Mammary epithelial cell (primary cell): ENCODE measurements at places on chromosomes 6 and 20. TPM values are rescaled to one million over a fixed set of nuclear protein-coding genes. Genes with fewer than 3 reads are reported as not detected.

DNA sequence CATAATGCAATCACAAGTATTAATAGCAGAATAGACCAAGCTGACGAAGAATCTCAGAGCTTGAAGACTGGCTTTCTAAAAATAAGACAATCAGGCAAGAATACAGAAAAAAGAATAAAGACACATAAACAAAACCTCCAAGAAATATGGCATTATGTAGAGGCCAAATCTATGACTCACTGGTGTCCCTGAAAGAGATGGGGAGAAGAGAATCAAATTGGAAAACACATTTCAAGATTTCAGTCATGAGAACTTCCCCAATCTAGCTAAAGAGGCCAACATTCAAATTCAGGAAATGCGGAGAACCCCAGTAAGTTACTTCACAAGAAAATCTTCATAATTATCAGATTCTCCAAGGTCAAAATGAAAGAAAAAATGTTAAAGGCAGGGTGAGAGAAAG is 69.0 kb upstream of the PDE7B start:
- DNase-seq = no peak

DNA sequence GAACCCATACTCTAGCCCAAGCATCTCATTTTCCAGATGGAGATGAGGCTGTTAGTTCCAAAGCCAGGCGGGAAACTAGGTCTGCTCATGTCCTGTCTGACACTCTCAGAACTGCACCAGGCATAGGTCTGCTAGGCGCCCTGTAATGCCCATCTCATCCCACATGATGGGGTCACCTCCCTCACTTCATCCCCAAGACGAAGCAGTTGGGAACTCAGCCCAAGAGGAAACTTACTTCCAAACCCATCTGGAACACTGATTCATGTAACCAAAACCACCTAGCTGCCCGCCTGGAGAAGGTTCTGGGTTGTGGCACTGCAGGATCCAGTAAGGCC is 119.4 kb upstream of the PRND start:
- no peak for DNase-seq

GRCh38 chr20:32404017-32404416 is 45.9 kb downstream of the ASXL1 start:
- no peak for DNase-seq

- no peak for DNase-seq
These were observed 71.6 kb downstream of the KIF6 start for GRCh38 chr6:39653612-39654011.

GRCh38 chr20:54843865-54844264 is 368.5 kb downstream of the DOK5 start:
- no peak for DNase-seq

DNA sequence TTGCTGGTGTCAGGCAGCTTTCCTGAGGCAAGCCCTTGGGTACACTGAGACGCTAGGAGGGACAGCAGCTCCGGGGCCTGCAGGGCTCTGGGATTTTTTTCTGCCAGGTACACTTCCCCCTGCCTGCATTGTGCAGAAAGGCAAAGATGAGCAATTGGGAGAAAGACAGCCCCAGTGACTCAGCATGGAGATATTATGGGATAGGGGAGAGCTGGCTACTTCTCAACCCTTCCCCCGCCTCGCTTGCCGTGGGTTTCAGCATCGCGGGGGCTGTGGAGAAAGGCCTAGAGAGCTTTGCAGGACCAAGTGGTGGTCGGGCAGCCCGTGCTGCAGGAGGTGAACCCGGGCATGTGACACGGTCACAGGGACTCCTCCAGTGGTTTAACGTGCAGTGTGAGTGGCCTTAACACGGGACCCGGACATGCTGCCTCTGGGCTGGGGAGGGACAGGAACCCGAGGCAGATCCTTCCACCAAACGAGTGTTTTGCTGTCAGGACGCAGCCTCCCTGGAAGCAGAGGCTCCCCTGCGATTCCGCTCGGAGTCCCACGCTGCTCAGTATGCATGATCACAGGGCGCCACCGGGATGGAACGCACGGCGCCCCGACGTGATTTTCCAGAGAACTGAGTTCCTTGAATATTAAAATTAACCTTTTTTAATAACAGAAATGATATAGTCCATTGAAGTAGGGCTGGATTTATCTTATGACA is 139.9 kb downstream of the CDH4 start:
- peak; percentile 21 for DNase-seq

GRCh38 chr6:125267806-125268523 is 33.8 kb downstream of the HDDC2 start:
- DNase-seq = peak; percentile 63

The HMGCLL1 gene
- polyA plus RNA-seq = not detected

DNA sequence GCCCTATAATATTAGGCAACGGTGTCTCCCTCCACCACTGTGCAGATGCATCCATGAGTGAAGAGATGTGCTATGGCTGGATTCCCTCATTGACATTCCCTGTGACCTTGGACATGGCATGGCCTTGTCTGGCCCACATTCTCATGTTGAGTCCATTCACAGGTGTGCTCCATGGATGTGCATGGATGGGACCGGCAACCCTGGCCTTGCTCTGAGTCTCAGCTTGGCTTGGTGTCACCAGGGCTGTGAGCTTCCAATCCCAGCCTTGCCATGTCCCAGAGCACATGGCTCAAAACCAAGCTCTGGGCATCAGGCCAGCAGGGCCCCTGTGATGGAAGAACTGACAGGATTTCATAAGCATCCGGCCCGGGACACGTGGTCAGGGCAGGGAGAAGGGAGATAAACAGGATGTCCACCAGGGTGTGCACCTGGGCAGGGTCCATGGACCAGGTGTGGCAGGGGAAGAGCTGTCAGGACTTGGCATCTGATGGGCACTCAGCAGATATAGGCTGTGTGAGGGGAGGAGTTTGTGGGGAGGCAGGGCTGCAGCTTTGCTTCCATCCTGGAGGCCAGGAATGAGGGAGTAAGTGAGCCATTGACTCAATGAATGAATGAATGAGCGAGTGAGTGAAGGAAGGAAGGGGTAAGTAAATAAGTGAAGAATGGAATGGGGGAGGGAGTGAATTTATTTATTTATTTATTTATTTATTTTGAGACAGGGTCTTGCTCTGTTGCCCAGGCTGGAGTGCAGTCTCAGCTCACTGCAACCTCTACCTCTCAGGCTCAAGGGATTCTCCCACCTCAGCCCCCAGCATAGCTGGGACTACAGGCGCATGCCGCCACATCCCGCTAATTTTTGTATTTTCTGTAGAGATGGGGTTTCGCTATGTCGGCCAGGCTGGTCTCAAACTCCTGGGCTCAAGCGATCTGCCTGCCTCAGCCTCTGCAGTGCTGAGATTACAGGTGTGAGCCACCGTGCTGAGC is 15.7 kb downstream of the NRSN2 start:
- peak; percentile 95 for DNase-seq

DNA sequence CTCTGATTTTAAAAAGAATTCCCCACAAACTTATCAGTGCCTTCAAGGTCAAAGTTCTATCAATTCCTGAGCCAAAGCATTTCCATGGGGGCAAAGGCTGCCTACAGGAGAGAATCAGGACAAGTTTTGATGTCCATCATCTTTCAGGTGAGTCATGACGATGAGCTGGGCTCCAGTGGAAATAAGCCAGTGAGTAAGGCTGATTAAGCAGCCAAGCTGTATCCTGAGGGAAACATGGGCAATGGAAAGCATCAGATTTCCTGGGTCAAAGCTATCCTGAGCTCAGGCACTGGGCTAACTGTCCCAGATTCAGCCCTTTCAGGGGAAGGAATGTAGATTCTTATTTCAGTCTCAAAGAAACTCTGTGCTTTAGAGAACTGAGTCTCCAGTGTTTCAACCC is 377.4 kb downstream of the CD109 start:
- DNase-seq = peak; percentile 74

DNA sequence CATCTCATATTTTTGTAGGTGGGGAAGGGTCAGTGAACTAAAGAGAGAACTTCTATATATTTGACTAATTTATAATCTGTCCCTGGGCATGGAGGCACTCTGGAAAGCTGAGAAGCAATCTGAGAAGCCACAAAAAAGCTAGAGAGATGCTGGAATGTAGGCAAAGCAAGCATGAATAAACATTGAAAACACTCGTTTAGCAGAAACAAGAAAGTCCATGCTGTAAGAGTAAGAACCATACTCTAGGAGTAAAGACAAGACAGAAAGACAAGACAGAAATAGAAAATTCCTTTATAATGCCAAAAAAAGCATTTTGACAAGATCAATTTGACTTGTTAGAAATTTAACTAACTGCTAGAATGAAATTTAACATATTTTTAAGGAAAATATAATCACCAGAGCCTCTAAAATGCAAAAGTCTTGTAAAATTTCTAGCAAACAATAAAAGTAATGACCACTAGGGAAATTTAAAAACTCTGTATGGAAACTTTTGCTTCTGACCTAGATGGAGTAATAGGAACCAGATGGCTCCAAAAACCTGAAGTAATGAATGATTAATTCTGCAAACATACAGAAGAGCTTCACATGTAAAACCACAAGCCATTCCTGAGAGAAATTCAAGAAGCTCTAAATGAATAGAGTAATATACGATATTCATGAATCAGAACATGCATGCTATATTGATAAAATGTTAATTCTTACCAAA is 625.7 kb upstream of the PTCHD4 start:
- DNase-seq = peak; percentile 1

- no peak for DNase-seq
These were observed 71.9 kb downstream of the TMEM170B start for GRCh38 chr6:11609324-11610071.
